ENCODE measurements at places on chromosomes 3 and 15.

- no peak within 1 kb of the TSS for H3K27ac ChIP-seq
- no peaks in the 10 kb centered on the region for H3K27me3 ChIP-seq
- no peaks in the 10 kb centered on the region for H3K36me3 ChIP-seq
- DNase-seq = peak; percentile 47
- H3K4me3 ChIP-seq = peak within 1 kb of the TSS; percentile 7
These were observed at the start of gene HCLS1 for GRCh38 chr3:121660356-121661171. HCLS1 (minus strand) TSS chr3:121660903; CDS start chr3:121658347, 2,556 bp downstream.

- H3K4me1 ChIP-seq = peaks cover 56% of the 10 kb centered on the region
- H3K27ac ChIP-seq = no peak overlapping the region
- peak; percentile 35 for DNase-seq
- no peaks in the 10 kb centered on the region for H3K36me3 ChIP-seq
These were observed 21.4 kb downstream of the TBC1D2B start for GRCh38 chr15:78055919-78056713.

DNA sequence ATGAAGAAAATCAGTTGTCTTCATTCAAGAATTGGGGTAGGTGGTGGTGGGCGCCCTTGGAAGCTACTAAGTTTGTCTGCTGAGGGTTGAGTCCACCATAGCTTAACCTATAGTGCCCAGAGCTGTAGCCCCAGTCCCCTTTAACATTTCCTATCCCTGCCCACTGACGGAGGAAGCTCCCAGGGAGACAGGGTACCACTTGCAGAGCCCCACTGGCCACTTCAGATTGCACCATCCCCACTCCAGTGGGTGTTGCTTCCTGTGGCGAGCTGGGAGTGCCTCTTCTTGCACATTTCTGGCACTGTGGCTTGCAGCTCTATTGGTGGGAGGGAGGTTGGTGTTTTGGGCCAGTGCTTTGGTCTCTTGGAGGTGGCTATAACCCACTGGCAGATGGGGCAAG, 2.7 kb downstream of the PXYLP1 start:
- H3K27ac ChIP-seq = no peak overlapping the region
- DNase-seq = no peak
- H3K36me3 ChIP-seq = no peaks in the 10 kb centered on the region
- H3K4me3 ChIP-seq = no peak overlapping the region

DNA sequence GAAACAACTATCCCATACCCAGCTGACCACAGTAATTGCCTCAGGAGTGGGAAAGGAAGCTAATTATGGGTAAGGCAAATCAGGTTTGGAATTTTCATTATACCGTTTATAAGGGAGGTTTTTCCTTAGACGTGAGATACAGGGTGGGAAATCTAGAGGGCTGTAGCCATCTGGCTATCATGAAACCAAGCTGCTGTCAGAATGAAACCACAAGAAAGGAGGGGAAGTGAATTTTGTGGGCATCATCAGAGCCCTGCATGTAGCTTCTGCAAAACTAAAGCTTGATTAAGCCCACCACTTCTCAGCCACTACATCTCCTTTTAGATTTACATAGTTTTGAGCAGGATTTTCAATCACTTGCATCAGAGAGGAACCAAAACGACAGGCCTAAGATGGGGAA, 893.5 kb downstream of the TUSC7 start:
- no peak for DNase-seq
- H3K27me3 ChIP-seq = no peaks in the 10 kb centered on the region
- no peak overlapping the region for H3K4me3 ChIP-seq
- H3K36me3 ChIP-seq = no peaks in the 10 kb centered on the region
- H3K4me1 ChIP-seq = no peaks in the 10 kb centered on the region

DNA sequence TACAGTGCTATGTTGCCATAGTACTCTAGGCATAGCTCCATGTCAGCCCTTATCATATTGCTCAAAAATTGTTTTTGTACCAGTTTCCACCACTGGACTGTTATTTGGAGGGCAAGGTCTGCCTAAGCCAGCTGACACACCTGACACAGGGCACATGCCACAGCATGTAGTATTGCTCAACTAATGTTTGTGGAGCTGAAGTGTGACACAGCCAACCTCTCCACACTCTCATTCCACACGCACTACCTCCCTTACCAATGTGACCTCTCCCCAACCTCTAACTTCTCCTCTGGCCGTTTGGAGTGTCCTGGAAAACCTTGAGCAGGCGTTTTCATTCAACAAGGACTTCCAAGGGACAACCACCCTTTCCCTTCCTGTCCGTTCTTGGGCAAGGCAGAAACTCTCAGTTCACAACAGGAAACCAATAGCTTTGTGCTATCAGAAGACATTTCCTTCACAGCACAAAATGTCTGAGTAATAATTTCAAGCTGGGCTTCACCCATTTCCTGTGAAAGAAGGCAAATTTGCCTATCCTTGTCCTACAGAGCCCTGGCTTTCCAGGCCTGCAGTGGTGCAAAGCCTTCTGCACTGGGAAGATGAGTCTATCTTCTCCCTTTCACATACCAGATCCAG, 38.4 kb downstream of the TLNRD1 start:
- H3K27me3 ChIP-seq = no peaks in the 10 kb centered on the region
- DNase-seq = no peak
- no peaks in the 10 kb centered on the region for H3K4me1 ChIP-seq
- no peak overlapping the region for H3K4me3 ChIP-seq
- H3K27ac ChIP-seq = no peak overlapping the region

DNA sequence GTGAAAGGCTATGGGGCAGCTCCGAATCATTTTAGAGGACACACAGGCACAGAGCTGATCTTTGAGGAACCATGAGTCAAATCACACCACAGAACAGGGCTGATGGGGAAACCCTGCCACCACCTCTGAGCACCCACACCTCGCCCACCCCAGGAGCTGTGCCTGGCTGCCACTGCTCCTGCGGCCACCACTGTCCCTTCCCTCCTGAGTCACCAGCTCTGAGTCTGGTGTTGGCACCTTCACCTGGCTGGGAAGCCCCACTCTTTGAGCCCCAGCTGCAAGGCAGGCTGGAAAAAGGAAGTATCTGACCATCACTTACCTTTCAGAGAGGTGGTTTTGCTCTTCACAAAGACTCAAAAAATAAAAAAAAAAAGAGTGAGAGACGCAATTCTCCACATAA, 63.6 kb upstream of the MEF2A start:
- H3K27me3 ChIP-seq = no peaks in the 10 kb centered on the region
- H3K36me3 ChIP-seq = no peaks in the 10 kb centered on the region
- peaks cover 7% of the 10 kb centered on the region for H3K4me1 ChIP-seq
- H3K4me3 ChIP-seq = no peak overlapping the region
- H3K27ac ChIP-seq = no peak overlapping the region

GRCh38 chr3:19190126-19190525, 41.8 kb downstream of the KCNH8 start:
- no peak overlapping the region for H3K27ac ChIP-seq
- H3K27me3 ChIP-seq = no peaks in the 10 kb centered on the region
- DNase-seq = no peak
- no peak overlapping the region for H3K4me3 ChIP-seq
- H3K4me1 ChIP-seq = no peaks in the 10 kb centered on the region

- H3K36me3 ChIP-seq = no peaks in the 10 kb centered on the region
- no peak for DNase-seq
- H3K27me3 ChIP-seq = no peaks in the 10 kb centered on the region
- no peak overlapping the region for H3K4me3 ChIP-seq
These were observed 60.4 kb downstream of the PLAAT1 start for GRCh38 chr3:193301433-193301832.

GRCh38 chr3:127446756-127447155, 143.8 kb downstream of the TPRA1 start:
- no peaks in the 10 kb centered on the region for H3K27me3 ChIP-seq
- H3K27ac ChIP-seq = no peak overlapping the region
- no peaks in the 10 kb centered on the region for H3K4me1 ChIP-seq
- no peak for DNase-seq
- no peaks in the 10 kb centered on the region for H3K36me3 ChIP-seq
- H3K4me3 ChIP-seq = no peak overlapping the region

GRCh38 chr3:46882377-46883053, 5.0 kb downstream of the PTH1R start:
- H3K4me1 ChIP-seq = peaks cover 8% of the 10 kb centered on the region
- no peaks in the 10 kb centered on the region for H3K36me3 ChIP-seq
- no peak for DNase-seq
- H3K27me3 ChIP-seq = no peaks in the 10 kb centered on the region

DNA sequence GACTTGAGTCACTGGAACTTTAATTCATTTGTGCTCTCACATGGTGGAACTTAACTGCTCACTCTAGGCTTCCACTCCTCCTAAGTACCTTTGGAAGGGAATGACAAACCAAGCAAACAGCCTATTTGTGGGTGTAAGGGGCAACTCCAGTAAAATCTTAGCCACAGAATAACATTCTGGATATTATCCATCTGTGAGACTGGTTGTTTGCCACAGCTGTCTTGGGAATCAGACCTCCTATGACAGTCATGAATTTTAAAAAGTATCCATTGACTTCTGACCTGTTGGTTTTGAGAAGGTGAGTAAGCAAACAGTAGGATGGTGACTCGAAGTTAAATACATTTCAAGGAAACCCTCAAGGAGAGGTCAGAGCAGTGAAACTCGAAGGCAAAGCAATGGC, 147.3 kb upstream of the CDIN1 start:
- no peaks in the 10 kb centered on the region for H3K4me1 ChIP-seq
- no peaks in the 10 kb centered on the region for H3K27me3 ChIP-seq
- no peak overlapping the region for H3K27ac ChIP-seq
- no peaks in the 10 kb centered on the region for H3K36me3 ChIP-seq
- H3K4me3 ChIP-seq = no peak overlapping the region

DNA sequence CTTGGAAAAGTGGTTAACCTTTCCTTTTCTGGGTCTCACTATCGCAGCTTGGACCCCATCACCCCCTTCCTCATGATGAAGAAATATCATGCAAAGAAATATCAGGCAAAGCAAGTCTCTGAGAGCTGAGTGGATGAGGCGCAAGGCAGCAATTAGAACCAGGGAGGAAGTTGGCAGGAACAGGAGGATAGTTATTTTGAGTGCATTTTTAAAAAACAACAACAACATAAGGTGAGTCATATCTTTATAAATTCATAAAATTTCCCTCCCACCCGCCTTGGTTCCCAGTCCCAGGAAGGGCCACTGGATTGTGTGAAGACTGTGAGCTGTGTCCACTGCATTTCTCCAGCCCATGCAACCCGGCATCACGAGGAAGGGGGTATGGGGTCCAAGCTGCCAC, 316.9 kb upstream of the TLE3 start:
- DNase-seq = no peak
- H3K27me3 ChIP-seq = no peaks in the 10 kb centered on the region
- no peaks in the 10 kb centered on the region for H3K36me3 ChIP-seq
- no peak overlapping the region for H3K4me3 ChIP-seq
- H3K27ac ChIP-seq = no peak overlapping the region

GRCh38 chr15:35450492-35450891, 95.5 kb downstream of the DPH6 start:
- no peaks in the 10 kb centered on the region for H3K36me3 ChIP-seq
- no peaks in the 10 kb centered on the region for H3K27me3 ChIP-seq
- H3K4me3 ChIP-seq = no peak overlapping the region
- no peak overlapping the region for H3K27ac ChIP-seq

GRCh38 chr15:75651810-75652543, 4.3 kb downstream of the SNX33 start:
- H3K36me3 ChIP-seq = no peaks in the 10 kb centered on the region
- no peaks in the 10 kb centered on the region for H3K27me3 ChIP-seq
- H3K4me1 ChIP-seq = peaks cover 40% of the 10 kb centered on the region
- no peak for DNase-seq
- no peak overlapping the region for H3K27ac ChIP-seq

- no peak overlapping the region for H3K27ac ChIP-seq
- no peaks in the 10 kb centered on the region for H3K27me3 ChIP-seq
- H3K4me1 ChIP-seq = no peaks in the 10 kb centered on the region
These were observed 995 bp downstream of the ADAMTS17 start for GRCh38 chr15:100340721-100341238.

- H3K36me3 ChIP-seq = no peaks in the 10 kb centered on the region
- H3K27ac ChIP-seq = peak within 1 kb of the TSS; percentile 48
- H3K4me3 ChIP-seq = peak within 1 kb of the TSS; percentile 59
- peak; percentile 80 for DNase-seq
These were observed at the start of gene SPESP1 for GRCh38 chr15:68930268-68931022. SPESP1 (plus strand) TSS chr15:68930525; CDS start chr15:68930654, 129 bp downstream.

DNA sequence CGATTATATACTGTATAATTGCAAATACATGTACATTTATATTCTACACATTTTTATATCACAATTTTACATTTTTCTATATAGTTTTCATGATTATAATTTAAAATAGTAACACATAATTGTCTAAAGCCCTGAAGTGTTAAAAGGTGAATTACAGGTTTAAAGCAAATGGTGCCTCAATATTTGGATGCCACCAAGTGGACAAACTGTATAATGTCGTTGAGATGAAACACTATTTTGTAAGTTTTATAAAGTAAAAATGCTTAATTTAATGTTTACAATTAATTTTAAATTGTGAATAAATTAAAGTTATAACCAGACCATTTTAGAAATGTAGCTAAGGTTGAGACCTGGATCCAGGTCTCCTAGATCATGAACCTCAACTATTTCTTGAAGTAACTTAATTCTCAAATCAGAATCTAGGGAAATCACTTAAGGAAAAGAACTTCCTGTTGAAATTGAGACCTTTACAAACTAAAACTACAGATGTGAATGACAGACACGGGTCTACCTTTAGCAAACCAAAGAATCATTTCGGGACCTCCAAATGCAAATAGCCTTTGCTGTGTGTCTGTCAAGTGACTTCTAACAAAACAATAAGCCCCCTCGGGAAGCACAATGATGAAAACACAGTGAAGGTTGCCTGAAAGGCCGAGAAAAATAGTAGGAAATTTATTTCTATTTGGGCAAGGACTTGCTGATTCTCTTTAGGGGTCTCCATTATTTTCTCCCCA, 37.8 kb downstream of the EHHADH start:
- no peak overlapping the region for H3K4me3 ChIP-seq
- H3K27me3 ChIP-seq = no peaks in the 10 kb centered on the region
- peaks cover 6% of the 10 kb centered on the region for H3K4me1 ChIP-seq
- DNase-seq = no peak

Measured in testis (tissue), 5 donors.